Stimulated activated CD4-positive, alpha-beta T cell treated with anti-CD3 and anti-CD28 coated beads, Interleukin-4, amount 100 ng/mL, for 48 hours (primary cell): ENCODE measurements at places on chromosomes 11 and 22.

DNA sequence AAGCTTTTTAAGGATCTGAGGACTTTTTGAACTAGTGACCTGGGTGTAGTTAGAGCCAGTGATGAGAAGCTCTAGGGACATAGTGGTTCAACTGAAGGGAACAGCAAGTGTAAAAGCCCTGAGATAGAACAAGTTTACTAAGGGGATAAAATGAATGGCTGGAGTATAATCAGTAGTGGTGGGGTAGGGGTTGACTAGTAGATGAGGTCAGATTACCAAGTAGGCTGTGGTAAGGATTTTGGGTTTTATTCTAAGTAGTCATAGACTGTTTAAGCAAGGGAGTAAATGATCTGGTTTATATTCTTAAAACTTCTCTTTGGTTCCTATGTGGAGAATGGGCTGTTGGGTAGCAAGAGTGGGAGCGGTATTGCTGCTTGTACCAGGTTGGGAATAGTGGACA lies 15.3 kb downstream of the TRIM44 start:
- no peak for DNase-seq

- no peak for DNase-seq
Observed at GRCh38 chr11:38160433-38160832, 1562.4 kb upstream of the RAG2 start.

- DNase-seq = no peak
Observed at GRCh38 chr11:76830639-76831327, 29.9 kb upstream of the ACER3 start.

DNA sequence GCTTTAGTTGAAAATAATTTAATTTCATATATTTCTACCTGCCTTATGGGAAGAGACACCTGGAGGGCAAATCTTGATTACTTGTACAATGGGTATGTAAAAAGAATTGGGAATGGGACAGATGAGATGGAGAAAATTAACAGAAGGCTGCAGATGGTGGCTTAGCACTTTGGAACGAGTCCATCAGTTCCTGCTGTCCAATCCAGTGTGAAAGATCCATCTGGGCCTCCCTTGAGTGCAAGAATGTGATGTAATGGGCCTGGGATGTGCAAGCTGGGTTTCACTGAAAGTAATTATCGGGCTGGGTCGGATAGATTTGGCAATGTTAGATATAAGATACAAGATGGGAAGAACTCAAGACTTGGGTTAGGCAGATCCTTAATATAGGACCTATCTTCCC lies 42.0 kb downstream of the CECR2 start:
- no peak for DNase-seq

- no peak for DNase-seq
Observed at GRCh38 chr11:121561240-121561639, 108.5 kb upstream of the SORL1-AS1 start.
